ENCODE measurements at places on chromosomes 13 and 19.

GRCh38 chr13:29301027-29301426 is 294.5 kb downstream of the SLC7A1 start:
- no peak for DNase-seq

DNA sequence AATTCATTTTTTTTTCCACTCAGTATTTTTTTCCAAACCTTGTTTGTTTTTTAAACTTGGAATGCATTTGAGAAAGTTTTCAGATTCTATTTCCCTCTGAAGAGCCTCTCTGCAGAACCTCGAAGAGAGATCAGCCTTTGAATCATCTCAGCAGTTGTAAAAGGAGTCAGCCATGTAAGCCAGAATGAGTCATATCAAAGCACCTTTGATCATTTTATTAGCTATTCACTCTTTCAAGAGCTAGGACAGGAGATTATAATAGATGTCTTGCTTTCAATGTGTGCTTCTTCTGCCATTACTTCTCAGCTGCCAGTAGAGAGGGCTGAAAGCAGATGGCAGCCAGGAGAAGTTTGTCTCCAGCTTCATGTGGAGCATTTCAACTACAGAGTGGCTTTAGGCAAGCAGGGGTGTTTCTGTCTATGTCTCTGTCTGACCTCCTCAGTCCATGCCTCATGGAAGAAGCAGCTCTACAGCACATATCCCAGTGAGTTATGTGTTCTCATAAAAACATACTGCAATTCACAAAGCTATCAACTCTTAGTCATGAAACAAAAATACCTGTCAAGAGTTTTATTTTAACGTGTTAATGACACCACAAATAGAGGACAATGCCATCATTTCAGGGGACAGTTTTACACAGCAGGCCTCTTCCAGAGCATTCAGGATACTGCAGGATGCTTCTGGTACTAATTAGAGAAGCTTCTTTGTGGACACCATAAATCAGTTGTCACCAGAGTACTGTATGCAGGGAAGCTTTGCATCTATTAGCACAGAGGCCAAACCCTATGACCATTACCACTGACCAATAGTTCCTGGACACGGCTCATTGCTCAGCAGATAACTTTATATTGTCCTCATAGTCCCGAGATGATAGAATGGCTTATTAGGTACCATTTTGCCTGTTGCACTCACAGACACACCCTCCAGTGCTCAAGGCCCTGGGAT is 94.3 kb downstream of the NHLRC3 start:
- DNase-seq: no peak

DNA sequence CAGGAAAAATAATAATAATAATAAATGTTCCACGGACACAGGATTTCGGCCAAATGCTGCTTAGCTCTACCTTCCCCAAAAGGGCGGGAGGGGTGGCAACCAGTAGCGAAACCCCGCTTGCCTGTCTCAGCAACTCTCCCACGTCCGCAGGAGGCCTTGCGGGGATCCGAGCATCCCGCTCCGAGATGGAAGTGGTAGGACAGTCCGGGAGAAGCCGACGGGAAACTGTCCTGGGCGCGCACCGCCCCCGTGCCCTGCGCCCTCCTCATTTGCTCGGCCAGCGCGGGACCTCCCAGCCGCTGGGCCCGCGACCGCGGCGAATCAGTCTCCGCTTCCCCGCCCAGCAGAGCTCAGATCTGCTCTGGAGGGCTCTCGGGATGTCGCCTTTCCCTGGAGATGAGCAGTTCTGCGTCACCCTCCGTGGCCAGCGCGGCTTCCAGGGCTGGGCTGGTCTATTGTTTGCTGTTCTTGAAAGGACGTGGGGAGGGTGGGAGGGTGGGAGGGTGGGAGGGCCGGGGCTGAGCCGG is 48.9 kb upstream of the PABPC3 start:
- DNase-seq: peak; percentile 47

DNA sequence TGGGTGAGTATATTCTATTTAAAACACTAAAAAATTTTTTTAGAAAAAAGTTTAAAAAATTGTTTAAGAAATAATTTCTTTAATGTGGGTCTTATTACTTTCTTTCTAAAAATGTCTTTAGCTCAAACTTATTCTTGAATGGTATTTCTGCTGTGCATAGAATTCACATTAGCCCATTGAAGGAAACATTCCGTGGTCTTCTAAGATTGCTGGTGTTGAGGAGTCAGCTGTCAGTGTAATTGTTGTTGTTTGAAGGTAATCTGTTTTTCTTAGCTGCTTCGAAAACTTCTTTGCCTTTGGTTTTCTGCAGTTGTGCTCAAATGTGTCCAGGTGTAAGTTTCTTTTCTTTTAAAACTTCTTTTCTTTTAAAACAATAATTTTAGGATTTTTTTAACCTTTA is 85.4 kb upstream of the KLF12 start:
- DNase-seq: no peak

DNA sequence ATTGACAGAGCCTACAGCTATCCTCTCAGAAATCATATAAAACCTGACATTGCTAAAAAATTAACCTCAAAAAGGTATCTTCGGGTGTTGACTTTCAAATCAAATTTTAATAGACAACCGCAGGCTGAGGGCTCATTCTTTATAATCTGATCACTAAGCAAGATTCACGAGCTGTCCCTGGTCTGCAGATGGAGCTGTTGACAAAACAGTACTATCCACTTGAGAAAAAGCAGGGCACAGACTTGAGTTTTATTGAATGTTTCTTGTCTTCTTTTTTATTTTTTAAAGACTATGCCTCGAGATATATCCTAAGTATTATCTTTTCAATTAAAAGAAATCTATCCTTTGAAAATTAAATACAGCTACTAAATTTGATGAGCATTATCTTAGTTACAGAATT is 540.5 kb downstream of the PCDH9 start:
- DNase-seq: no peak
